ENCODE measurements at places on chromosomes 6 and 20.

DNA sequence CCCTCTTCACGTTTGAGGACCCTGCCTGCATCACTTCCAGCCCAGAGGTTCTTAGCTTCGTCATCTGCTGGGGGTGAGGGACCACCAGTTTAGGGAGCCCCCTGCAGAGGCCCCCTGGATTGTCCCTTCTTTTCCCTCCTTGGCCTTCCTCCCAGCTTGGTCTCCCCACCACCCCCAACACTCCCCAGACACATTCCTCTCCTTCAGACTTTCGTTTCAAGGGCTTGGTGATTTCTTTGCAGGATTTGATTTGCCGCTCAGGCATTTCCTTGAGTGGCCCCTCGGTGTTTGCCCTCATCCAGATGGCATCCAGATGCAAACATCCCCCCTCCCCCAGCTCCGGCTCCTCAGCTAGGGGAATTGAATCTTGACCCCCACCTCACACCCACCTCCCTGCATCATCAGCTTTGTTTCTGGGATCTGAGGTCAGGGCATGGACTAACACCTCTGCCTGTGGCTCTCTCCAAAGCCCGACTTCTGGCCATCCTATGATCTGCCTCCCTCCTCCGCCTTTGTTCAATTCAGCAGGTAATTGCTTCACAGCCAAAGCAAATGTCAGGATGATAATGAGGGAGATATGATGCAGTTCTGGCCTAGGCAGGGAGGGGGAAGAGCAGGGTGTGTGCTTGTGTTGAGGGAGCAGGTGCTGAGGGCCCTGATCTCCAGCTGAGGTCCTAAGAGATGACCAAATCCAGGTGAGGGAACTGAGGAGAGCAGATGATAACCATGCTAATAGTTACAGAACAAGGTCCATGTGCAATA is 141.5 kb downstream of the VEGFA start:
- no peak for DNase-seq

- DNase-seq = no peak
Measured at GRCh38 chr6:161830866-161831616, 557.2 kb upstream of the AGPAT4 start.

- DNase-seq = no peak
Measured at GRCh38 chr6:158812611-158813010, 6.6 kb downstream of the EZR start.

GRCh38 chr6:29506446-29507067 is 18.8 kb upstream of the MAS1L start:
- no peak for DNase-seq

GRCh38 chr6:68186870-68187269 is 448.2 kb upstream of the ADGRB3 start:
- DNase-seq = no peak

GRCh38 chr6:36290668-36291620 is 21.1 kb downstream of the PNPLA1 start:
- DNase-seq = peak; percentile 31

Measured in cardiac fibroblast (primary cell).